ENCODE measurements at places on chromosomes 3 and 15.
A peak's percentile ranks its signal among the peaks of the same experiment; 100 is the strongest.

DNA sequence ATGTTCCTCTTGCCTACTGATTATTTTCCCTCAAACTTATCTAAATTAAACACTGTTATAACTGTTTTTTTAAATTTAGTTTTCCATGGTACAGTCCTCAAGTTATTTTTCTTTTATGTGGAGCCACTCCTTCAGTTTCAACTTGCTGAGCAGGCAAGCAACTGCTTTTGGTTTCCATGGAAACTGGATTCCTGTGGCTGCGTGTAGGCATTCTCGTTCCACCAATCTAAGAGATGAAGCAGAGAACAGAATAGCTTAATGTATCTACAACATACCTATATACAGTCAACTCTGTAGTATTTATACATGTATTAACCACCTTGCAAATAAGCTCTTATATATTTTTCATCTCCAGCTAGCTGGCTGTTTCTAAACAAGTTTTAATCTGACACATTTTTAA, 25.8 kb upstream of the ANXA2 start:
- peak; percentile 35 for DNase-seq

DNA sequence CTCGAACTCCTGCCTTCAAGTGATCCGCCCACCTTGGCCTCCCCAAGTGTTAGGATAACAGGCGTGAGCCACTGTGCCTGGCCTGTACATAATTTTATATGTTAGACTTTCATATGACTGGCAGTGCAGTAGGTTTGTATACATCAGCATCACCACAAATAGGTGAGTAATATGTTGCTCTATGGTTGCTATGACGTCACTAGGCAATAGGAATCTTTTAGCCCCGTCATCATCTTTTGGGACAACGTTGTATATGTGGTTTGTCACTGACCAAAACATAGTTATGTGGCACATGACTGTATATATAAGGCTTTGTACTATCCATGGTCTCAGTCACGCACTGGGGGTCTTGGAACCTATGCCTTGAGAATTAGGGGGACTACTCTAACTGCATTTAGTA, 17.0 kb upstream of the DNAJC19 start:
- no peak for DNase-seq

GRCh38 chr3:136595913-136596697, 156.1 kb downstream of the STAG1 start:
- DNase-seq, result peak; percentile 31

DNA sequence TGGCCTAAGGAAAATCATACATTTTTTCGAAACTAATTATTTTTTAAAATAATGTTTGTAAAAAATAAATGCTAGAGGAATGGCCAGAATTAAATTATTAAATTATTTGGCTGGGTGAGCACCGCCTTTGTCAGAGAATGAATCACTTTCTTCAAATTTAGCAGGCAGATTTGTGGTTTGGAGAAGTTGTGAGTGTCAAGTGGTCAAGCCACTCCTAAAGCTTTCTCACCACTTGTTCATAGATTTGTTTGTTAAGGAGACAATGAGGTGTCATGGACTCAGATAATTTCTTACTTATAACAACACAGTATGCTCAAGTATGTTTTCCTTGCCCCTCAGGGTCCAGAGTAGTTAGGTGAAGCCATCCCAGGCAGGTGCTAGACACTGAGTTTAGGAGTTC, 196.2 kb downstream of the TUSC7 start:
- no peak for DNase-seq

DNA sequence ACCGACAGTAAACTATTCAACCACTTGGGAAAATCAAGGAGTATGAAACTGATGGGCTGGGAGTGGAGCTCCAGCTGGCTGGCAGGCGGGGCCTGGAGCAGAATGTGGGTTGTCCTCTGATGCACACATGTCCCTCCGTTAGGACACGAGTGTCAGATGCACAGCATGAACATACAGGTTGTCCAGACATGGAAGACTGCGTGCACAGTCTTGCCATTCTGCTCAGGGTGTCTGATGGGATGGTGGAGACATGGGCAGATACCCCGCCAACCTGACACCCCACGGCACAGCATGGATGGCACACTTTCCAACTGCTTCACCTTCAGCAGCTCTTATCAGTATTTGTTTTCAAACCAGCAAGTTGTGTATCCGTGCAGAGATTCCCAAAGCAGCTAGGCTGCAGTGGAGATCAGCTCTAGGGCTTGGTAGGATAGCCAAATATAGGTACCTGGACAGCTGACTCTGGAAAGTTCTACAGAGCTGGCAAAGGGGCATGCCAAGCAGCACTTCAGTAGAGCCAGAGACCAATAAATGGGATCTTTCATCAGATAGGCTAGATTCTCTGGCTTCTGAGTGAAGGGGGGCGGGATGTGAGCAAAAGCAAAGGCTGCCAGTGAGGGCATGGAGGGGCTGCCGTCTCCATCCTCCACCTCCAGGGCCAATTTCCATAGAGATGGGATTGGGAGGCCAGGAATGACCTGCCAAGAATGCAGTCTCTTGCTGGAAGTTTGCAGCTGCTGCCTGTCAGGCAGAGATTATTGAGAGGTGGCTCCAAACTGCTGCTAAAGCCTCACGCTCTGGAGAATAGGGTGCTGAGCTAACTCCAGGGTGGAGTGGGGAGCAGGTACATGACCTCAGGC, 47.2 kb upstream of the KY start:
- DNase-seq, result no peak

DNA sequence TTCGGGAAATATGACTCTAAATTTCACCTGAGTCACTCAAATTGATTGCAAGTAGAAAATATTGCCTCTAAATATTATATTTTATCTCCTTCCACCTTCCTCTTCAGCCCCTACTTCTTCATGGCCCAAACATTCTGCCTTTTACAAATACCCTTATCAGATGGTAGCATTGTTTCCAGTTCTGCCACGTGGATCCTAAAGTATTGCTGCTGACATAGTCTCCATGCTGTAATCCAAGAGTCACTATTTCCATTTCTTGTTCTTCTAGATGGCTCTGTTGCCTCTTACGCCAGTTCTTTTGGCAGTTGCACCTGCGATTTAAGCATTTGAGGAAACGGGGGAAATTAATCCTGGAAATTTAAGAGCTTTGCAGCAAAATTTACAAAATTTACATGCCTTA, 13.6 kb downstream of the LMOD3 start:
- DNase-seq, result peak; percentile 23

- no peak for DNase-seq
These were observed 111.8 kb upstream of the RGMA start for GRCh38 chr15:93200837-93201226.

- DNase-seq, result no peak
These were observed 15.2 kb downstream of the CCR1 start for GRCh38 chr3:46192939-46193338.

DNA sequence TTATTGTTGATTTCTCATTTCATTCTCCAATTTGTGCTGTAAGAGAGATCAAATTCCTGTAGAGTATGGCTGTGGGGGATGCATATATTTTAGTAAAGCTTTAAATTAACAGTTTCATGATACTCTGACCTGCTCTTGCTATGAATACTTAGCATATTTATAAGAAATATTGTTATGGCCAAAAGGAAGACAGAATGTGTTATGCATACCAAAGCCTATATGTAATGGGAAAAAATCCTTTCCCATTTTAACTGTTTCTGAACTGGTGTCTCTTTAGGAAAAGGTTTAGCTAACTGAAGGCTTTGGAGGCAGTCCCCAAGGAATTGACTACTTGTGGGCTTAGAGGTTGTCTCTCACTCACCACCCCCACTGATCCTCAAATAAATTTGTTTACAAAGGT, 59.2 kb downstream of the CADPS start:
- DNase-seq, result no peak

DNA sequence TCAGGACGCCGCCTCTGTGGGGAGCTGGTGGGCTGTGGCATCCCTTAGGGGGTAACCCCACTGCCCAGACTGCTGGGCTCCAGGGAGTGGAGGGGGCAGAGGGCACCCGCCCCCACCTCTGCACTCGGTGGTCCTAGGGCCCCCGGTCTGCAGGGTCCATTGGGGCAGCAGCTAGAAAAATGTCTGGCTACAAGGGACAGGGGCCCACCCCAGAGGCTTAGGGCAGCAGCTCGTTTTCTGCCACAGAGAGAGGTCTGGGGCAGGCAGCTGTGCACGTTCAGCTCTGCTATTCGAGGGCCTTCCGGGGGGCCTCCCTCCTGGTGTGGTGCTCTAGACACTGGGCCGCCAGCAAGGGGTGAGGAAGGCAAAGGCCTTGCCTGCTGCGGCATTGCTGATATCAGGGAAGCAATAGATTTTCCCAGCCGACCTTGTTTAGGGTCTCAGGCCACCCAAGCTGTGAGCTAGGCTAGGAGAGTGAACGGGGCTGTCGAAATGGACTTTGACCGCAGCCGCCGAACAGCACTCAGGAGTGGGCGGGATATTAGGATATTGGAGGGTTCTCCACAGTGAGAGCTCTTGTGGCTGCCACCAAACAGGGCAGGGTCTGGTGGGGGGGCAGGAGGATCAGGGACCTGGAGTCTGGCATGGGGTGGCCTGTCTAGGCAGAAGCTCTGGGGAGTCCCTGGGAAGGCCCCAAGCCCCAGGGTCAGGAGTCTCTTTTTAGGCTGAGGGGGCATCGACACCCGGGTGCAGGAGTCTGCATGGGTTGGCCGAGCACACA, 61.4 kb upstream of the KLF13 start:
- DNase-seq, result no peak

DNA sequence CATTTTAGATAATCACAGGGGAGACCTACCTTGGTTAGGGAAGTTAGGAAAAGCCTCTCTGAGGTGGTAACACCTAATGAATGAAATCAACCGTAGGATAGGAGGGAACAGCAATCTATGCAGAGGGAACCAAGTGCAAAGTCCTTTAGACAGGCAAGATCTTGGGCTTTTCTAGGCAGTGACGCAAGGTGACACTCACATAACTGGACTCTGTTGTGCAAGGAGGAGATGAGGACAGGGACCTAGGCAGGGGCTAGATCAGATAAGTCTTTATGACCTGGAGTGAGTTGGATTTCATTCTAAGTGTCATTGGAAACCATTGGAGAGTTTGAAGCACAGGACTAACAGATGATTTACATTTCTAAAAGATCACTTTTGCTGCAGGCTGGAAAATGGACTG, 4.6 kb upstream of the LMOD3 start:
- DNase-seq, result no peak

DNA sequence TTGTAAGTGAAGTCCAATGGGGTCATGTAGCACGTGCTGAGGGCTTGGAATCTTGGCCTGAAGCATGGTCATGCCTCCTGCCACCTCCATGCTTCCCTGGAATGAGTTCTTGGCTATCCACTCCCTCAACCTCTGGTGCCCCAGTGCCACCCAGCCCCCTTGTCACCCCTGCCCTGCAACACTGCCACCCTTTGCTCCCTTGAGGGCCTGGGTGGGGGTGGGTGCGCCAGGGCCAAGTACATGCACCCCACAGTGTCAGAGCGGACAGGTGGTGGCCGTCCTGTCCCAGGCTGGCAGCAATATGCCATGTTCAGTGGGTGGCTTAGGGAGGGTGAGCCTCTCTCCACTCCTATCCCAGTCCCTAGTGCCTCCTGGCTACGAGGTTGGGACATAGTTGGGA, 27.6 kb upstream of the C15orf39 start:
- DNase-seq, result no peak

- DNase-seq, result no peak
These were observed 276.7 kb upstream of the RARB start for GRCh38 chr3:25151281-25151902.

DNA sequence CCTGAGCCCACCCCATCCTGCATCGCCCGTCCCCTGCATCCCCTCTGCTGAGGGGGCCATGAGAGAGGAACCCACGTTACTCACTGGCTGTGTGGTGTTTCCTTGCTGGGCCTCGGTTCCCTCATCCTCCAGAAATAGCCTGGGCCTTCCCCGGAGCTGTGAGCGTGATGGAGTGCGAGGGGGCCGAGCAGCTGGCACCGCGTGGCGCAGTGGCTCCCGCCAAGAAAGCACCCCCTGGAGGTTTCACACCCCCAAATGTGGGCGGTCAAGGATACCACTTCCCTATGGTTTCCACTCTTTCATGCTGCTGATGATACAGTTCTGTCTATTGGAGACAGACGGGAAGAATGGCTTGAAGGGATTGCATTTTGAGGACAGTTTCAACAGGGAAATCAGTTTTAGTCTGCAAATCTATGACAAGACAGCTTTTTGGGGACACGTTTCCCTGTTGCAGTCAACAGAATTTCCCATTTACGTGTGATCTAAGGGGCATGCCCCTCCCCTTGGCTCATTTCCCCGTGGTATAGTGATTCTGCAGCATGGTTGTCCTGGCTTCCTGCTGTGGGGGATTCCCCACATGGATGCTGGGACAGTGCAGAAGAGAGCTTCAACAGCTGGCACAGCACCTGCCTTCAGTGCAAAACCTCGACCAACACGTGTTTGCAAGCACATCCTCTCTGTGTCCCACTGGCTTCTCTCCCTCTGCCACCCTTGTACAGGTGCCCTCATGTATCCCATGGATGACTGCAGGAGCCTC, 377.5 kb downstream of the LRTM1 start:
- no peak for DNase-seq

GRCh38 chr3:46209746-46210470, 1.8 kb upstream of the CCR1 start:
- DNase-seq, result no peak

- no peak for DNase-seq
These were observed 24.5 kb upstream of the PSMD6 start for GRCh38 chr3:64047787-64048186.

DNA sequence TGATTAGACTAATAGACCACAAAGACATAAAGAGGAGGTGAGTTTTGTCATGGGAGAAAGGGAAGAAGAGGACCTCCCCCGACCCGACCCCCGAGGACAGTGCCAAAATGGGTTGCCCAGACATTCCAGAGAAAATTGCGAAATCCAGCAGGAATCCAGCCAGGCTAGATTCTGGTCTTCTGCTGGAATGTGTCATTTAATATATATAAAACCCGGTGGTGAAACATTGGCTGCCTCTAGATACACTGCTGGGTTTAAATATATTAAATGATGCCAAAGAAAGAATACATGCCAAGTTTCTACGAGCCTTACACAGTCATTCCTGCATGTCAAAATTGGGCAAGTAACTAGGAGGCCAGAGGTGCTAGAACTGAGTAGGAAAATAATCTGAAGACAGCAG, 45.3 kb upstream of the SPESP1 start:
- DNase-seq, result no peak

DNA sequence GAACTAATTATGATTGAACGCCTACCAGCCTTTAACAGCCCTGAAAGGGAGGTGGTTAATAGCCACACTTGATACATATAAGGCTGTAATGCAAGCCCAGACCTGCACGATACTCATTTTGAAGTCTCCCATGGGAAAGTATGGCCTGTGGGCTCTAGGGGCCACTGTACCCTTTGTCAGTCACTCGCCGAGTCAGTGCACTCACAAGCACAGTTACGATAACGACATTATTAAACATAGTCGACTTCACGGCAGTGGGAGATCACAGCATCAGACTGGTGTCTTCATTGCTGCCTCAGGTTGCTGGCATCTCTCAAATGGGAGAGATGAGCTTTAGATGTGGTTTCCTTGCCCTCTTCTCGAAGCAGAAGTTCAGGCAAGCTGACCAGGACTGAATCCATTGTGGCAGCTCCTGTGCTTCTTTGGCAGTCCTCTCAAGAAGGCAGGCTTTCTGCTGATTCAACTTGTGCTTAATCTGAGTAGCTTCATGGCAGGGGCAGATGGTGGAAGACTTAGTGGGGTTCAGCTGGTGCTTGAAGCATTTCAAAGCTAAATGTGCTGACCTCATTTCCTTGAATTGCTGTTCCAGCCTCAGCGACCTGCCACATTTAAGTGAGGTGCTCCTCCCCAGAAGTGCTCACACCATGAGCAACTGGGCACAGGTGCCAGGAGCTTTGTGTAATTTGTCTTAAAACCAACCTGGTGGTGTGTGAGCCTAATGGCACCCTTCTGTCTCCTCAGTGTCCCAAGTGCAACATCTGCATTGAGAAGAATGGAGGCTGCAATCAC, 15.8 kb upstream of the P4HTM start:
- DNase-seq, result no peak

All from KBM-7 (cell line).